Germinal center (tissue), 1 donor: ENCODE measurements at places on chromosomes 3 and 15.

DNA sequence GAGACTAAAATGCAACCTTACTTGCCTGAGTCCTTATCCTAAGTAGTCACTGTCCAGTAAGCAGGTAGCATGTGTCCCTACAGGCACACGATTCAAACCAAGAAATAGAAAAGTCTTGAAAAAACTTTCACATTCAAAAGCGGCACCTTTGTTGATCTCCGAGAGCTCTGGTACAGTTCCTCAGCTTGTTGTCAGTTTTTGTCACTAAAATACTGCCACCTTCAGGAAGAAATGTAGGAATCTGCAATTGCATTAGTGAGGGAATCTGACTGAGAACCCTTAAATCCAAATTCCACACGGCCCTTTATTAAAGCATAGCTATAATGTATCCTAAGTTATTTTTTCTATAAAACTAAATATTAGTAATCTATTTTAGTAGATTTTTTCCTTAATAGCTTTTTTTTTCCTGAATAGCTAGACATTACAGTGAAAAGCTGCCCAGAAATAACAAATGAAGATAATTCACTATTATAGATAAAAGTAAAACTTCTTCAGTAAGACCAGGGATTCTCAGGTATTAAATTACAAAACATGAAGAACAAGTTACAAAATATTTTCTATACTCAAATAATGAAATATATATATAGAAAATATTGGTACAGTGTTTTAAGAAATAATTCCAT is 44.0 kb downstream of the CCDC54 start:
- DNase-seq, result peak; percentile 36

GRCh38 chr15:32870240-32871033 is 152.6 kb downstream of the GREM1 start:
- peak; percentile 59 for DNase-seq

- DNase-seq, result no peak
Observed at GRCh38 chr3:194184265-194184751, 48.4 kb downstream of the HES1 start.

- no peak for DNase-seq
Observed at GRCh38 chr3:115655761-115656282, 32.5 kb downstream of the GAP43 start.

GRCh38 chr3:106231086-106231485 is 362.3 kb upstream of the CBLB start:
- DNase-seq, result no peak

DNA sequence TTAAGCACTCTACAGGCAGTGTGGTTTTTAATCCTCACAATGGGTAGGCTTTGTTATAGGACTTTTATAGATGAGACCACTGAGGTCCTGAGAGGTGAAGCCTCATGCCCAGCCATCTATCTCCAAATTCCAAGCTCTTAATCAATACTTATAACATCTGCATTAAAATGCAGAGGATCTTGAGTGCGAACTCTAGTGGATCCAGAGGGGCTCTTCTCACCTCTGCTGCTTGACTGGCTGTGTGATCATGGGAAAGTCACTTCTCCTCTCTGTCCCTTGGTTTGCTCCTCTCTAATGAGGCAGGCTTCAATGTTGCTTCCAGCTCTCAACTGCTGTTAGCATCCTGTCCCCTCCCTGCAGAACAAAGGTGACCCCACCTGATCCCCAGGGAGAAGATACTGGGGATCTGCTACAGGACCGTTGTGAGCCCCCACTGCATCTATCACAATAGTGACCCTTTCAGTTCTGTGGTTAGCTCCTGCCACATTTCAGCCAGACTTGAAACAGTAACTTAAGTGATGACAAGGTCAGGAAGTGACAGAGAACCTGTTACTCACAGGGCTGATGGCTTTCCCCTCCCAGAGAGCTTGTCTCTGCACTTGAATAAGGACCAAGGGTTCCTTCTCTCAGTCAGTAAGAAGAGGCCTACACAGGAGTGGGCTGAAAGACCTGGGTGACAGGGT is 1.3 kb downstream of the SLC27A2 start:
- no peak for DNase-seq

DNA sequence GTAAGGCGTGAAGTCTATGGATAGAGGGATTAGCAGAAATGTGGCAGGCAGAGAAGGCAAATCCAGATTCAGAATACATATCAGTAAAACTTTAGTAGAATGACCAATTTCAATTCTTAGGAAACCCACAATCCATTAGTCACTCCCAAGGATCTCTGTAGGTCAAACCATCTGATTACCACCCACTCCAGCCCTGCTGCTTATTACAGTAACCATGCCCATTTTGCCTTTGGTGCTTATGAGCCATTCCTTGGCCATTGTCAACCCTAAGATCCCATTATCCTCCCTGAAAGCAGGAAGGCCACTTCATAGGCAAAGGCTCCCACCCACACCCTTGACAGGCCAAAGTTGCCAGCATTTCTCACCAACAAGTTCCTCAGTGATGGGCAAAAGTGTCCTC is 5.1 kb upstream of the KLHL40 start:
- no peak for DNase-seq
